ENCODE measurements at places on chromosomes 3 and 15.

GRCh38 chr3:140388202-140388922, 289.5 kb upstream of the TRIM42 start:
- DNase-seq = no peak

DNA sequence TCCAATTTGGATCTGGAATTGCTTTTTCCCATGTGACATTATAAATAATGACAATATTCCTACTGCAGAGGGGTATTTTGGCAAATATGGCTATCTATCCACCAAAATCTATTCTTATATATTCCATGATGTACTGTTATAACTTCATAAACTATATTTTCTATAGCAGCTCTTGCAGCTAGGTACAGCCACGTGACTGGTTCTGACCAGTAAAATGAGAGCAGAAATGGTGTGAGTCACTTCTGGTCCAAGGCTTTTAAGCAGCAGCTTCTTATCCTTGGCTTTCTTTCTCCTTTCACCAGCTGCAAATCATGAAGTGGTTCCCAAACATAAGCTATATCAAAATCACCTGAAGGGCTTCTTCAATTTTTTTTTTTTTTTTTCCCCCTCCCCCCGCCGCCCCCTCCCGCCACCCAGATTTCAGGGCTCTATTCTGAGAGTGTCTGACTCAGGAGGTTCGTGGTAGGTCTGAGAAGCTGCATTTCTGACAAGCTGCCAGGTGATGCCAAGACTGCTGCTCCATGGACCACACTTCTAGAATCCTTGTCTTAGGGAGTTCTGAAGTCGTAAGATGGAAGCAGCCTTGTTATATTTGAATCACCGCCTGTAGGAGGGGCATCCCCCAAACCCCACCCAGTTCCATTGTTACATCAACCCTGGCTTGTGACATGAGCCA, 357.5 kb downstream of the CHST2 start:
- no peak for DNase-seq

DNA sequence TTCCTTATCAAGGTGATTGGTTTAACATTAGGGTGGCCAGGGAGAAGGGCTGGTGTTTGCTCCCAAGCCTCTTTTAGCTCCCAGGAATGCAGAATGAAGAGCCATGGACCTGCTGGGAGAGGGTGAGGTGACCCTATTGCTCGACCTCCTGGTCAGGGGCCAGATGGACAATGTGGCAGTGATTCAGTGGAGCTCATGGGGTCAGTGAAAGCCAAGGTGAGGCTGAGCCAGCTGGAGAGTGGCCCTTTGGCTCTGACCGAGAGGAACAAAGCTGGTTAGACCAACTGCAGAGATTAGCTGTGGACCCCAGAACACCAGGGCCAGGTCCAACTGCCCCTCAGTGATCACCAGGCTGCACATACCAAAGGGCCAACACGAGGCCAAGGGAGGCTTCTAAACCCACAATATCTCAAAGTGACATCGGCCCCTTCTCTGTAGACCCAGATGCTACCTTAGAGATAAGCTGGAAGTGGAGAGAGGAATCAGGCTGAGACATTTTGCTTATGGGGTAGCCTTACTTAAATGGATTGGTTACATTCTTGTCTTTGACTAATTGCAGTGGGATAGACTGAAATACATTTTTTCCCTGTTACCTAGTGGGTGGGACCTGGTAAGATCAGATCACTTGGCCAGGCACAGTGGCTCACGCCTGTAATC, 15.8 kb upstream of the BTBD1 start:
- no peak for DNase-seq

DNA sequence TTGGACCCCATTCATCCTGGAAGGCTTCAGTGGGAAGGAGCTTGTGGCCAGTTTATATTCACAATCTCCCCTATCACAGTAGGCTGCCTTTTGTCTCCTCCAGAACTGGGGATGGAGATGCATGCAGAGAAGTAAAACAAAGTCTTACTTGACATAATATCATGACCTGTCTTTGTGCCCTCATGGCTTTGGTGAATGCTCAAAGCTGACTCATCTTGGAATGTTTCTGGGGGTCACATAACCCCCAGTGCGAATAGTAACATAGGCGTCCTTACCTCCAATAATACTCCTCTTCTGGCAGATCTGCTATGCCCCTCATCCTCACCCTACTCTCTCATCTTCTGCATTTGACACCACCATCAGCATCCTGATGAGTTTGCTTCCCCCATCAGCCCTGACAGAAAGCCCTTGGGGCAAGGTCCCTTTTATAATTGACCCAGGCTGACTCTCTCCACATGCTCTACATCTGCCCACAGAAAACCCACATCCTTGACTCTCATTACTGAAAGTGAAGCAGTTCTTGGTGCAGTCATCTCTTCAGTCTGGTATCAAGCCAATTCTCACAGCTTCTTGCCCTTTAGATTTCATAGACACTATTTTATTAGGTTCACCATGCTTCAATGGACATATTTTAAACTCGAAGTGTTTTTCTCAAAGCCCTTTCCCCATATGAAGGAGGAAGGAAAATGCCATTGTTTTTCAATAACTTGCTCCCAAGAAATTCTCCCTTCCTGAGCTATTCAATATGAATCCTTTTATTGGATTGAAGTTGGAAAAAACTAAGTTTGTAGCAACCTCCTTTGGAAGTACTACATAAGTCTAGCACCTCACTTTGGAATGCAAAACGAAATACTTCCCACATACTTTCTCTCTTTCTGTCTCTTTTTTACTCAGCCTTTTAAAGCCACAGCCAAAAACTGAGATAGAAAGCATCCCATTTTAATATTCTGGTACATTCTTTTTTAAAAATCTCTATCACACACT, 36.6 kb downstream of the OSTN start:
- no peak for DNase-seq

- DNase-seq = no peak
Measured at GRCh38 chr3:30984855-30985749, 90.6 kb upstream of the GADL1 start.

GRCh38 chr3:74115906-74116305, 491.2 kb upstream of the PDZRN3 start:
- DNase-seq = no peak

- DNase-seq = no peak
Measured at GRCh38 chr3:144677103-144677502, 705.5 kb downstream of the DIPK2A start.

GRCh38 chr3:45557471-45557870, 37.1 kb upstream of the LIMD1 start:
- no peak for DNase-seq

DNA sequence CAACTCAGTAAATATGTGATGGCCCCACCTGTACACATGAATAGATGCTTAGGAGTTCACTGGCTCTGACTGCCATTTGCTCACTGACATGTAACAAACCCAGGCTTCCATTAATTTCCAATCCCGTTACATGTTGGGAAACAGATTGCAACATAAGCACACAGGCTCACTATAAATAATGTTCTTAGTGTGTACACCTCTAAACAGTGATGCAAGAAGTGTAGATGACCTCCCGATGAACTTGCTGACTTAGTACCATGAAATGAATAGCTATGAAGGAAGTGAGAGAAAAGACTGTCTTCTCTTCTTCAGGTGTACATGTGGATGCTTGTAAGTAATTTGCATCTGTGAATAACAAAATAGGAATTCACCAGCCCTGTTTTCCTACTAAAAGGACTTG, 21.4 kb upstream of the FSIP1 start:
- no peak for DNase-seq

GRCh38 chr3:11245827-11246662, 26.2 kb upstream of the ATG7 start:
- no peak for DNase-seq

- DNase-seq = no peak
Measured at GRCh38 chr3:196932600-196932999, 9.7 kb downstream of the NCBP2 start.

GRCh38 chr3:124995460-124995994, 60.3 kb downstream of the HEG1 start:
- DNase-seq = peak; percentile 24

DNA sequence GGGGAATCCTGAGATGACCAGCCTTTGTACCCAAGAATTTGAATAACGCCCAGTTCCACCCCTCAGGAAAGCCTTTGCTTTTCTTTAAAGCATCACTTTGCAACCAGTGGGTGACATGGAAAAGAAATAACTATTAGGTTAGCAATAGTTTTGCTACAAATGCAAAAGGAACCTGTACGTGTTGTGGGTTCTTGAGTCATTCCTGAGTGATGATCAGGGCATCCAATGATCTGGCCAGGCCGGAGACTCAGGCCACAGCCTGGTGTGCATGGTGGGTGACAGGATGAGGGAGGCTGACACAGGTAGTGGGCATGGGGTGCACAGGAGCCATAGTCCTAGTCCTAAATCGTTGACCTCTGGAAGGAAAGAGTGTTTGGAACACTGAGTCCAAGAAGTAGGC, 321.4 kb upstream of the IL12A start:
- DNase-seq = no peak

- DNase-seq = no peak
Measured at GRCh38 chr15:73986055-73986775, 5.9 kb downstream of the STOML1 start.

GRCh38 chr3:122357828-122358702, 25.0 kb downstream of the MIX23 start:
- no peak for DNase-seq

DNA sequence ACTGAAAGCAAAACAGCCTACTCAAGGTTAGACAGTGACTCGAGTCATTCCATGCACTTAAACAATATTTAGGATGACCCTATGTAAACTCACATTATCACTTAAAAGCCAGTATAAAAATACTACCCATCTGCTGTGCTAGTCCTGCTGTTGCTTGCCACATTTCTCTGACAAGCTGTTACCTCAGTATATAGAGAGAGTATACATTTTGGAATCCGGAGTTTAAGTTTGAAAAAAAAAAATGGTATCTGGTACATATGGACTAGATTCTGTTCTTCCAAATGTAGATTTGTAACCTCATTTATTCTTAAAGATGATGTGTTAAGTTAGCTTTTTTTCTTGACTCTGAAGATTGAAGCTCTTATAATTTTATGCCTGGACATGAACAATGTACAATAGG, 503.8 kb upstream of the TPRG1 start:
- no peak for DNase-seq

DNA sequence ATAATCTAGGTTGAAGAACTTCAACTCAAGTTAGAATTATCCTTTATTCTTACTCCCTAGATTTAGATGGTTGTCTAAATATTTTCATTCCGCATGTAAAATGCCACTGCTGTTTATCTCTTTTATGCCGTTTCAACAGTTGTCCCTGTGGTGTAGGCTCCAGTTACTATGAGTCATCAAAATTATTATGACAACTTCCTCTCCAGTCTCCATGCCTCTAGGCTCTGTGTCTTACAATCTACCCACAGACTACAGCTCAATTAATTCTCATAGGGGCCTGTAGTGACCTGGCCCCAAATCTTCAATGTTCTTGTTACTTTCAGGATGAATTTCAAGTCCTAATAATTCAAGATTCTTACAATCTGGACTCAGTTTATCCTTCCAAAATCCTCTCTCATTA, 105.8 kb upstream of the UNC13C start:
- no peak for DNase-seq

DNA sequence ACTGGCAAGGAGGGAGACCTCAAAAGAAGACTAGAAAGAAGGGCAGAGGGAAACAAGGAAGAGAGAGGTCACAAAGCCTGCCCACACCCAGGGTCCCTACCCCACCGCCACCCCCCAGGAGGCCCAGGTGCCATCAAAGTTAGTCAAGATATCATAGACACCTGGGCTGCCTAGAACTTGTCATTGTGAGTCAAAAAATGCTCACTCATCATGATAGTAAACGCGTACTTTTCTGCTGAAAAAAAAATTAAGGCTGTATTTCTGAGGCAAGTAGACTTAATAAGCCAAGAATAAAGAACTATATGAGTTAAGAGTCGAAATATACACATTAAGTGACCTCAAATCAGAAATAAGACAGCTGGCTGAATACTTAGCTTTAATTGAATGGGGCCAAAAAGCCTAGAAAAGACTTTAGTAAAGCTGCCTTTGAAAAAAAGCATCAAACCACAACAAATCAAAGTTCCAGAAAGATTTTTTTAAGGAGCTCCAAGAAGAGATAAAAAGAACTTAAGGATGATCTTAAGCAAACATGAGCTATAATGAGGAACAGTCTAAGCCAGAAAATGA, 415.5 kb upstream of the PPP2R3A start:
- no peak for DNase-seq

- DNase-seq = no peak
Measured at GRCh38 chr15:98874773-98875172, 132.8 kb downstream of the PGPEP1L start.

DNA sequence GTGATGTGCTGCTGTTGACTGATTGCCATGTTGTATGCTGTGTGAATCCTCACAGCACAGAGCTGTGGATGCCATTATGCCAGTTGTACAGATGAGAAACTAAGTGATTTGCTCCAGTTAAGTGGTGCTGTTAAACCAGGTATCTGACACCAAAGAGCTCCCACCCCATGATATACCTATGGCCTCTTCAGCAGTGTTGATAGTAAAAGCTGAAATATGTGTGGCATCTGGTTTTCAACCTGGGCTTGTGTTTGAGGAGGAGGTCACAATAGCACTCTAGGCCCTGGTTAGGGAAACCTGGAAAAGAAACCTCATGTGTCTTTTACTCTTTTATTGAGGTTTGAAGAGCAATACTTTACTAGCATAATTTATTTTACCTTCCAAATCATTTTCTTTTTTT, 21.4 kb downstream of the RAD54L2 start:
- no peak for DNase-seq

DNA sequence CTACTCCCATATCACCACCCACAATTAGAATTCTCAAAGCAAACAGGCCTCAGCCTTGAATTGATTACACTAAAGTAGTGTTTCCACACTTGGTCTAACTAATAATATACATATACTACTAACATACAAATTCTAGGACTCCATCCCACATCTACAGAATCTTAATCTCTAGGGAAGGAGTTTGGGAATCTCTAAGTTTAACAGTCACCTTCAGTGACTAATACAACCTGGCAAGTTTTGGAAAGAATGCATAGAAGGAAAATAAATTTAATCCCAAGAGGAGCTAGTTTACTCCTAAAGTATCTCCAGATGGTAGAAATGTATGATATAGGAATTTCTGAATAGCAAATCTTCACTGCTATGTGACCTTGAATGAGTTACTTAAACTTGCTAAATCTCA, 9.1 kb downstream of the CLPX start:
- DNase-seq = no peak

DNA sequence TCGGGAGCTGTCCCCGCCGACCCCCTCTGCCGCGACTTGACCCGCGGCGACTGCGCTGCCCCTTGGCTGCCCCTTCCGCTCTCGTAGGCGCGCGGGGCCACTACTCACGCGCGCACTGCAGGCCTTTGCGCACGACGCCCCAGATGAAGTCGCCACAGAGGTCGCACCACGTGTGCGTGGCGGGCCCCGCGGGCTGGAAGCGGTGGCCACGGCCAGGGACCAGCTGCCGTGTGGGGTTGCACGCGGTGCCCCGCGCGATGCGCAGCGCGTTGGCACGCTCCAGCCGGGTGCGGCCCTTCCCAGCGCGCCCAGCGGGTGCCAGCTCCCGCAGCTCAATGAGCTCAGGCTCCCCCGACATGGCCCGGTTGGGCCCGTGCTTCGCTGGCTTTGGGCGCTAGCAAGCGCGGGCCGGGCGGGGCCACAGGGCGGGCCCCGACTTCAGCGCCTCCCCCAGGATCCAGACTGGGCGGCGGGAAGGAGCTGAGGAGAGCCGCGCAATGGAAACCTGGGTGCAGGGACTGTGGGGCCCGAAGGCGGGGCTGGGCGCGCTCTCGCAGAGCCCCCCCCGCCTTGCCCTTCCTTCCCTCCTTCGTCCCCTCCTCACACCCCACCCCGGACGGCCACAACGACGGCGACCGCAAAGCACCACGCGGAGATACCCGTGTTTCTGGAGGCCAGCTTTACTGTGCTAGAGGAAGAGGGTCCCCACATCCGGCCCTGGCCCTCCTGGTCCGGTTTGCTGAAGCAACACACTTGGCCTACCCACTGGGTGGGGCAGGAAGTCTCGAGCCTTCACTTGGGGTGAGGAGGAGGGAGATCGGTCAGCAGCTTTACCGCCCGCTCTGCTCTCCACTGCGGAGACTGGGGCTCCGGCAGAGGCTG, at the start of gene RASSF1:
Gene RASSF1 (minus strand): TSS at position 389 of the 882 bp plus-strand sequence. CDS start 31 bp downstream, at position 358.
- DNase-seq = peak; percentile 76
